Mucosa of descending colon (tissue), 3 donors: ENCODE measurements at places on chromosomes 7 and 10. TPM values are rescaled to one million over a fixed set of nuclear protein-coding genes. Genes with fewer than 3 reads are reported as not detected.

FAM25G gene
- total RNA-seq = 4.3 TPM

PCLO gene
- 16.5 TPM for total RNA-seq

EXOC4 gene
- total RNA-seq = 89.5 TPM

EBLN1 gene
- not detected for total RNA-seq

FANK1 gene
- total RNA-seq = 10.3 TPM

DNAH11 gene
- 0.47 TPM for total RNA-seq

TPK1 gene
- 11.4 TPM for total RNA-seq

GNGT1 gene
- total RNA-seq = not detected

AFAP1L2 gene
- total RNA-seq = 11.6 TPM

DTX2 gene
- total RNA-seq = 83.7 TPM

LRIT1 gene
- total RNA-seq = not detected

GPR141 gene
- total RNA-seq = 0.94 TPM

ADAM8 gene
- total RNA-seq = 7.0 TPM

AKR1C8 gene
- total RNA-seq = not detected

FAM149B1 gene
- 23.0 TPM for total RNA-seq

TMEM225B gene
- total RNA-seq = 0.58 TPM

SBDS gene
- 134 TPM for total RNA-seq

ACTR3C gene
- 53.0 TPM for total RNA-seq

PTN gene
- total RNA-seq = 3.3 TPM

KCP gene
- 1.4 TPM for total RNA-seq

MBL2 gene
- not detected for total RNA-seq

CLDN4 gene
- total RNA-seq = 450 TPM

PAPOLB gene
- total RNA-seq = 0.09 TPM

GPR85 gene
- total RNA-seq = 0.57 TPM

ITGB1 gene
- total RNA-seq = 268 TPM

TAS2R41 gene
- total RNA-seq = not detected

ASAH2B gene
- 1.9 TPM for total RNA-seq

NDUFB2 gene
- total RNA-seq = 210 TPM

CCDC172 gene
- total RNA-seq = not detected

AS3MT gene
- total RNA-seq = not detected

EPO gene
- total RNA-seq = not detected

ATP6V1F gene
- 85.5 TPM for total RNA-seq

MYOZ1 gene
- not detected for total RNA-seq

NODAL gene
- total RNA-seq = not detected

ANAPC16 gene
- 83.5 TPM for total RNA-seq

SH2D4B gene
- not detected for total RNA-seq

ARHGEF5 gene
- 102 TPM for total RNA-seq

LHPP gene
- 26.5 TPM for total RNA-seq

CADPS2 gene
- 11.7 TPM for total RNA-seq

FZD8 gene
- total RNA-seq = 31.3 TPM

CD36 gene
- 34.4 TPM for total RNA-seq

CELF2 gene
- 31.4 TPM for total RNA-seq

TOMM7 gene
- 225 TPM for total RNA-seq

PNLIP gene
- total RNA-seq = not detected

TMEM176B gene
- total RNA-seq = 401 TPM

FAM25C gene
- not detected for total RNA-seq

NUTM2D gene
- total RNA-seq = 7.0 TPM

CUZD1 gene
- total RNA-seq = 1.1 TPM

CPVL gene
- 20.0 TPM for total RNA-seq
